ENCODE measurements at places on chromosomes 5 and 9.

GRCh38 chr5:32100230-32100629 is 73.9 kb downstream of the GOLPH3 start:
- DNase-seq = no peak

- DNase-seq = no peak
Measured at GRCh38 chr9:91047993-91048607, 246.5 kb downstream of the SYK start.

- DNase-seq = no peak
Measured at GRCh38 chr5:165175041-165175440, 1669.6 kb downstream of the MAT2B start.

DNA sequence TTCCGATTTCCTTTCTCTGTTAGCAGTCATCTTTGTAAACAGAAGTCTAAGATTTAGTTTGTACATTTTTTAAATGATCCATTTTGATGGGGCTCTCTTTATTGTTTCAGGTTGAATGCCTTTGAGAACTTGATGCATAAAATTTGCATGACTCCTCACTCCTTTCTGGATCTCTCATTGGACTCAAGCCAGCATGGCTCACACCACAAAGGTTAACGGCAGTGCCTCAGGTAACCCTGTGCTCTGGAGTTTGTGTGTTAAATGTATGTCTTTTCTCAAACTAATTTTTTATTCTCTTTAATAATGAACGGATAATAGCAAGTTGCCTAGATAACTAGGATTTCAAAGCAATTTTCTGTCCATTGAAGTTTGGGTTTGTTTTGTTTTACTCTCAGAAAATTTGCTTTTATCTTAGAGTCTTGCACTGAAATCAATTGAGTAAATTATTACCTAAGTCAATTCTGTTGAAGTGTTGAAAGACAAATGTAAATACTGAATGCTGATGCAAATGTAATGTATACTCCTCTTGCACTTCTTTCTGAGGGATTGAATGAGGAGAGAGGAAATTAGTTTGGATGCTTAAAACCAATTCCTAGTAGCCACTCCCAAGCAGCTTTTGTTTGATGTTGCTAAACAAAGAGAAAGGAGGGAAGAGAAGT is 164.6 kb upstream of the DMRT1 start:
- DNase-seq = no peak

- no peak for DNase-seq
Measured at GRCh38 chr9:38686933-38687332, 33.0 kb downstream of the FAM240B start.

DNA sequence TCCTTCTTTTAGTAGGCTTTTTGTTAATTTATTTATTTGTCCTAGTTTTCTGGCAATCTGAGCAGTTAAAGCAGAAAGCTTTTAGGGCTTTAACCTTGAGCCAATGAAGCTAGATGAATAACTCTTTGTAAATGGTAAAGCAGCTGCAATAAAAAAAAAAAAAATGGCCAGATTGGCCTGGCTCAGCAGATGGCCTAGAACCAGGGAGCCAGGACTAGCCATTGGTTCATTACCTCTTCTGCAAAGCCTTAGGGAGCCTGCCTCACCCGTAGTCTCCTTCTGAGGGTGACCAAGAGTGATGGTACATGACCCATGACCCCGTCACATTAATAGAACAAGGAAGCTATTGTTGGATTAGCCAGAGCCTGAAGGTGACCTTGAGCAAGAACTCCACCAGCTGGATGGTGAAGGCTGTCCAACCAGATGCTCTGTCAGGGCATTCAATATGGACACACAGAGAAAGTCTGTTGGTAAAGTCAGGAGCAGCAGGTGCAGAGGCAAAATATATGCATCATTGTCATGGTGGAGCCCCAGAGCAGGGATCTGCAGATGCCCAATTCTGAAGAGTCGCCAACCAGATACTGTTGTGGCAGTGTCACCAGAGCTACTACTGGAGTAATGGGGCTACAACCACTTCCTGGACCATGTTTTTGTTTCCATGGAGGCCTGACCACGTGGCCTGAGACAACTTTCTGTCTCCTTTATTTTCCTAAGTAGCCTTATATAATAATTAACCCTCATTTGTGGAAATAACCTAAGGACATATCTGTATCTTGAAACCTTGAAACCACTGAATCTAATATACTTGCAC is 100.7 kb downstream of the MTX3 start:
- DNase-seq = no peak

GRCh38 chr5:146624179-146624578 is 108.2 kb upstream of the GPR151 start:
- DNase-seq = no peak

GRCh38 chr5:137182576-137182975 is 316.6 kb downstream of the SPOCK1 start:
- no peak for DNase-seq

DNA sequence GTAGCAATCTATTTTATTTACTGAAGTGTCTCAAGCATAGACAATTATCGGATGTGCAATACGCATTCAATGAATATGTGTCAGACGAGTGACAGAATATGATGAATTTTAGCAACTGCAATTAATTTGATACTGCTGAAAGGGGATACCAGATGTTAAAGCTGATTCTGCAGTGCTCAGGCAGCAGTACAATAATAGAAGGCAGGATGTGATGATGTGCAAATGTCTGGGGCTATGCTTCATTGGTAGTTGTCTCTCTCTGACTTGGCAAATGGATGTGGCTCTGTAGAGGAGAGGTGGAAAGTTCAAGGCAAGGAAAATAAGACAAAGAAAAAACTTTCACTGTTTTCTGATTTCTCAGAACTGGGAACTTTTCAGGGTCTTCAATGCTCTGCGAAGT is 721.2 kb downstream of the CDH18 start:
- no peak for DNase-seq

Data from breast epithelium (tissue), 4 donors.